ENCODE measurements at places on chromosomes 5 and 9.

GRCh38 chr5:52922384-52922783 is 66.8 kb upstream of the ITGA2 start:
- peak; percentile 45 for DNase-seq

GRCh38 chr9:72467766-72468738 is 53.4 kb upstream of the TMC1 start:
- no peak for DNase-seq

DNA sequence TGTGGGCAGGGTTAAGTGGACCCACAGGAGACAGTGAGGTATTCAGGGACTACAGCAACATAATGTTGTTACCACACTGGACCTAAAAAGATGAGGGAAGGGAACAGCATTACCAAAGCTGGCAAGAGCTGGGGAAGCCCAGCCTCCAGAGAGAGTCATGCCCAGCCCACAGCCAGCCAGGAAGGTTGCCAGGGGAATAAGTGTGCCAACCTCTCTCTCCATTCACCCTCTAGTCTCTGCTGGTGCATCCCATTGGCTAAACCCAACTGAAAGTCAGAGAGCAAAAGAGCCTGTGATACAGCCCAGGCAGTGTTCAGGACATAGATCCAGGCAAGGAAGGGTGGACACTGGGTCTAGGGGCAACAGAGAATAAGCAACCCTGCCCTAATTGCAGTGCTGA is 35.8 kb upstream of the AFAP1L1 start:
- no peak for DNase-seq

- DNase-seq: no peak
These were observed 86.6 kb upstream of the FAM120A start for GRCh38 chr9:93364734-93365426.

GRCh38 chr5:58121391-58121790 is 338.5 kb downstream of the PLK2 start:
- no peak for DNase-seq

GRCh38 chr9:87519461-87519860 is 21.8 kb downstream of the DAPK1 start:
- DNase-seq: no peak

- no peak for DNase-seq
These were observed 7.6 kb upstream of the AHRR start for GRCh38 chr5:313806-314376.

DNA sequence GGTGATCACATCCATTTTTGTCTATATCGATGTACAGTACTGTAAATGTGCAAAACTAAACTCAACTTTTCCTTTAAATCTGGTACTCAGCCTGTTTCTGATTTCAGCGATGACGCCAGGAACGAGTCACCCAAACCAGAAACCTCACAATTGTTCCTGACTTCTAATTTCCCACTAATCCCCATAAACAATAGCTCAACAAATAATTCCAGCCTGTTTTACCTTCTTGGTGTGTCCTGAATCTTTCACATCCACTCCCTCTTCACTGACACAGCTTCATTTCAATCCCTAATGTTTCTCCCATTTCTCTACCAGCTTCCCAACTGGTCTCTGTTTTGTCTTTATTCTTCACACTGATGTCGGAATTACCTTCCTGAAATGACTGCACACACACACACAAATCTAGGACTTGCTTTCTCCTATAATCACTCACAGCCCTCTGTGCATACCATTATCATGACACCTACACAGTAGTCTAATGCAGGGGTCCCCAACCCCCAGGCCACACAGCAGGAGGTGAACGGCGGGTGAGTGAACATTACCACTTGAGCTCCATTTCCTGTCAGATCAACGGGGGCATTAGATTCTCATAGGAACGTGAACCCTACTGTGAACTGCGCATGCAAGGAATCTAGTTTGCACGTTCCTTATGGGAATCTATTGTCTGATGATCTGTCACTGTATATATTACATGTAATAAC is 97.8 kb upstream of the SLC30A5 start:
- DNase-seq: no peak

DNA sequence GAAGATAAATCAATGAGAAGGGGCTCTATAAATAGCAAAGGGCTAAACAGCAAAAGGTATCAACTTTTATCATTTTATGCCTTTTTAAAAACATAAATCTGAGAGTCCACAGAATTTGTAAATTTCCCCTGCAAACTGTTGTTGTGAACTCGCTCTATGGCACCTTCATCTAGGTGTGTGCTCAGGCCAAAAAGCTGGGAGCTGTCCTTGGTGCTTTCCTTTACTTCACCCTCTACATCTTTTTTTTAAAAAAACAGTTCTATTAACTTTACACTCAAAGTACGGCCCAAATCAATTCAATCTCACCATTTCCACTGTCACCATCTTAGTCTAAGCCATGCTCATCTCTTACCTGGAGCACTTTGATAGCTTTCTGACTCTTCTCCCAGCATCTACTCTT is 108.2 kb upstream of the GPR151 start:
- DNase-seq: no peak

- DNase-seq: no peak
These were observed 345.9 kb upstream of the ITGA1 start for GRCh38 chr5:52441768-52442167.

DNA sequence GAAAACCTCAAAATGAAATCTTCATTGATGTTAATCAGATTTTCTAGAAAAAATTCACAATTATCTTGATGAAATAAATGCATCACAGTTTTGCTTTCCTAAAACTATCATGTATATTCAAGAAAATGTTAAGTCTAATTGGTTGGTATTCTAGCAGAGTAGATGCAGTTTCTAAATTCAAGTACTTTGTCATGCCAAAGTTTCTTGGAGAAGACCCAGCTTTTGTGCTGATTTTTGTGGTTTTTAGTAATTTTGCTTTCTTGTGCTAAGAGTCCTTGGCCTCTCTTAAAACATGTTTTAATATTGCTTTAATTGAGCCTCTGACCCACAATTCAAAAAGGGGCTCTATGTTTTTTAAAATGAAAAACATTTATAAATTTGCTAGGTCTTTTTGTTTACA is 924.8 kb upstream of the PTPRD start:
- DNase-seq: no peak

GRCh38 chr5:14440582-14441431 is 140.8 kb upstream of the OTULINL start:
- peak; percentile 85 for DNase-seq

DNA sequence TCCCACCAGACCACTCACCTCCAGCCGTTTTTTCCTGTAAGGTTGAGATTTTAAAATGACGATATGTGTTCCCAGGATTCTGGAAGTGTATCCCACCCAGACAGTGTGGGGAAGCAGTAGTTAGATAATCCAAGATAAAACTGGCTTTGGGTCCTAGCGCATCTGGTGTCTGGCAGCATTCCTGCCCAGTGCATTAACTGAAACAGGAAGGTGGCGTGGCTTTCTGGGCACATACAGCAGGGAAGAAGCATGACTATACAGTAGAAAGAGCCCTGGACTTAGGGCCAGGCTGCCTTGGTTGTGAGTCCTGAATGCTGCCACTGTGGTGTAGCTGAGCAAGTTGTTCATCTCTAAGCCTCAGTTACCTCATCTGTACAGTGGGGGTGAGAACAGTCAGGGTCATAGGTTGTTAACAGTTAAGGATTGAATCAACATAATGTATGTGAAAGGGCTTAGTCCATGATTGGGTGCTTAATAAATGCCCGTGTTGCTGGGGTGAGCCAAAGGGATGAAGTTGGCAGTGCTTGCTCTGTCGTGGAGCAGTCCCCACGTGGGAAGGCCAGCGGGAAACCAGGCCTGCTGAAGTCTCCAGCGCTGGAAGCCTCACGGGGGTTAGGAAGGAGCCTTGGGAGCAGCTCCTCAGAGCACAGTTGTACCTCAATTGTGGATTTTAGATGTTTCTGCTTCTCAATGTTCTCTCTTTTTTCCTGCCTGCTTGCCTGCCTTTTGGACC is 18.0 kb downstream of the CLTA start:
- DNase-seq: no peak

GRCh38 chr5:4831325-4831724 is 308.8 kb upstream of the ADAMTS16 start:
- DNase-seq: no peak

GRCh38 chr9:22129633-22130032 is 120.5 kb upstream of the CDKN2B start:
- no peak for DNase-seq

- DNase-seq: no peak
These were observed 4.1 kb upstream of the TUBB4B start for GRCh38 chr9:137236936-137237421.

DNA sequence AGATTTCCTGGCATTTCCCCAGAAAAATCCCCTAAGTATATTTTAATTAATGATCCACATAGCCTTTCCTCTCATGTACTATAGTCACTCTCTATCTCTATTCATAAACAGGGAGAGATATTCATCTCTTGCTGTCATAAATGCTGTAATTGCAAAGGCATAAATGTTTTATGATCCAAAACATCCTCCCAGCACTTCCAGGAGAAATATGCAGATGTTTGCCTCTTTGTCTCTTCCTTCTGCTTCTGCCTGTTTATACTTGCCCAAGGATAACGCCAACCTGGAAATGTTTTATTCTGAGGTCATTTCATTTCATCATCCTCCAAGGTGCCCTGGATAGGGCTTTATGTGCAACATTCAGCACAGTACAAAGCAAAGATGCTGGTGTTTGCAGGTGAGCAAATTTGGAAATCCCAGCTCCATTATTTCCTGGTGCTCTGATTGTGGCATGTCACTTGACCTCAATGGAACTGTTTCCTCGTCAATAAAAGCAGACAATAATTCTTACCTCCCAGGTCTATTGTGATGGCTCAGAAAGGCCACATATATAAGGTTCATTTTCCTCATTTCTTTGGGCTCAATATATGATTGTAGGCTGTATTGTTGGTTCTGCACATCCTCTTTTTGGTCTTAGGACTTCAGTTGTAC is 6.9 kb downstream of the TNFSF15 start:
- no peak for DNase-seq

DNA sequence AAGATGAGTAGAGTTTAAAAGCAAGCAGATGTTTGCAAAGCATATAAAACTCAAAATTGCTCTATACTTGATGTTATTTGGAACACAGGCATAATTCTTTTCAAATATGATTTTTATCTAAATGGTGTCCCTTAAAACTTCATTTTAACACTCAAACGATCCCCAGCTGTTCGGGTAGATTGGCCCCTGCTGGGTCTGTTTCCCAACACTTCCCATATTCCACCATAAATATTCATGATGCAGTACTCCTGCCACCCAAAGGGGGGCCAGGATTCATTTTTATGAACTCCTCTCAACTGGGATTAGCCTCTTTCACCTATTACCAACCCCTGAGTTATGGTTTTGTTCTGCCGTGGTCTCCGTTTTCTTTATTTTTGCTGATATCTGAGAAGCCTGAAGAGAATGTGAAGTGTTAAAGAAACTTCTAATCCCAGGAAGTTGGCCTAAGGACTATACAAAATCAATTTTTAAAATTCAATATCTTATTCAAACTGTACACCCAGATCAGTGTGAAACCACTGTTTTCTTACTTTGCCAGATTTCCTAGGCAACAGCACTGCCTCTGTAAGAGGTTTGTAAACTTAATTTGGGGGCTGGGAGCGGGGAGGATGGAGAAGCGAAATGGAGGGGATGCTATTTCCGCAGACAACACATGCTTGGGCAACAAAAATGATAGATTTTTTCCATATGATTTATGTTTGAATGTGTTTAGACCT is 384.1 kb downstream of the DMRT2 start:
- no peak for DNase-seq

- DNase-seq: no peak
These were observed 144.9 kb downstream of the SGCD start for GRCh38 chr5:156471893-156472292.

- DNase-seq: no peak
These were observed 206.9 kb downstream of the ZSWIM6 start for GRCh38 chr5:61538722-61539501.

DNA sequence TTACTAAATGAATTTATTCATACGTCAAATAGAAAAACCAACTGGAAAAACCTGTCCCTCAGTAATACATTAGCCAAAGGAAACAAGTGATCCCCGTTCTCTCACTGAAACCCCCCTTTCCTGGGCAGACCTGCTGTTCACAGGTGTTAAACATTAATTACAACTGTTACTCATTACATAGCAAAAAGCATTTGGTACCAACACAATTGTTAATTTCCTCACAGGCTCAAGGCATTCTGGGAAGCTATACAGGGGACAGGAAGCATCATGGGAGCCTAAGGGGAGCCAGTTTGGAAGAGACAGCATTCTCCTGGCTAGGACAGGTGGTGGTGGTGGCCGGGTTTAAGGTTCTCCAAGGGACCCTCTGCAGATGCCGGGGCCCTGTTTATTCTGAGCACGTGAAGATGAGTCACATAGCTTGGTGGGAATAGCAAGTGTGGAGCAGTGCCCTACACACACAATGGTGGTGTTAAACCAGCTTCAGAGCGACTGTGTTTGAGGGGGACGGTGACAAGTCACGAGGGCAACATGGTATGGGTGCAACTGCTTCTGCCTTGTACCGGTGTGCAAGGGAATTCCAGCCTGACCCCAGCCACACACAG is 62.6 kb upstream of the SLC25A51 start:
- no peak for DNase-seq
